Stimulated activated CD4-positive, alpha-beta T cell treated with anti-CD3 and anti-CD28 coated beads, Interleukin-15, amount 100 ng/mL, for 1 hour (primary cell): ENCODE measurements at places on chromosomes 4 and X.

- DNase-seq = no peak
Measured at GRCh38 chr4:69330345-69331047, 50.2 kb downstream of the UGT2B28 start.

- no peak for DNase-seq
Measured at GRCh38 chr4:157300701-157301100, 80.2 kb downstream of the GRIA2 start.

DNA sequence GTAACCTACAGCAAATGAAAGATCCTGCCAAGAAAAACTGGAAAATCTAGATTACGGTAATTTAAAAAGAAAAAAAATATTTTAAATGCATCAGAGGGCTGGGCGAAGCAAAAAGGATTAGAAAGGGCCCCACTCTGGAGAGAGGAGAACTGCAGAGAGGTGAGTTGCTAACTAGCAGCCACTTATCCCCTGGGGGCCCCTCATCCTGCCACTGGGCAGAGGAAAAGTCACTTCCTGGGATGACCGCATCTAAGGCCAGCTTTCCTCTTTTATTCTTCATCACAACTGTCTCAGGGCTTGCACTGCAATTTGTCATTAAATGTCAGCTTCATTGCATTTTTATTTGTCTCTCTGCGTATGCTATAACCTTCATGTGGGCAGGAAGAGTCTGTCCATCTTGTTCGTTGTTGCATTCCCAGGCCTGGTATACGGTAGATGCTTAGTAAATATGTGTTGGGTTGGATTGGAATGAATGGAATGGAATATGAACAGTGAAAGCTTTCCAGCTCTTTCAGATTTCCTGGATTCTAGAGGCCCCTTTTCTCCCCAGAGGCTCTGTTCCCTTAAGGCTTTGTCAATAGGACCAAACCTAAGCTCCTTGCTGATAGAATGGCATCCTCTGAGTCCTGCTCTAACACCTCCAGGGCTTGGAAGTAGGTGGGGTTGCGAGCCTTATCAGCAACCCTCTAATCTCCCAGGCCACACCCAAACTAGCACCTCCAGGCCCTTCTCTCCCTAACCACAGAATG is 58.9 kb downstream of the TLR10 start:
- DNase-seq = no peak

- DNase-seq = no peak
Measured at GRCh38 chrX:22520128-22520828, 247.6 kb downstream of the CBLL2 start.

DNA sequence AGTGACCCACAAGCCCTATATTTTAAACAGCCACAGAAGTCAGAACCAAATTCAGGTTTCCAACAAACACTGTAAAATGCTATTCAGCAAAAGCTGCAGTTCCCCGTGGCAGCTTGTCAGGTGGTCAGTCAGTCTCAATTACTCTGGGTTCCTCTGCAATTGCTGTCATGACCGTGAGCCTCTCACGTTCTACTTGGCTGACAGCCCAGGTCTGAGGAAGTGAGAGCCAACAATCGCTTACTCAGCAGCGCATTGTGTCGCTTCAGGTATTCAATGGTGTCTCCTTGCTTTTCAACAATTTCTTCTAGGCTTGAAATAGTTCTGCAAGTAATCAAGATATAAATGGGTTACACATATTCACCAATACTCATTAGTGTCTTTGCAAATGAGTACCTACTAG is 25.8 kb downstream of the TRIM75 start:
- no peak for DNase-seq

GRCh38 chrX:74922922-74923543 is 2.2 kb downstream of the NEXMIF start:
- DNase-seq = no peak

GRCh38 chrX:53288189-53288588 is 6.8 kb upstream of the IQSEC2 start:
- no peak for DNase-seq

GRCh38 chr4:33465565-33465964 is 2745.4 kb downstream of the PCDH7 start:
- DNase-seq = no peak

DNA sequence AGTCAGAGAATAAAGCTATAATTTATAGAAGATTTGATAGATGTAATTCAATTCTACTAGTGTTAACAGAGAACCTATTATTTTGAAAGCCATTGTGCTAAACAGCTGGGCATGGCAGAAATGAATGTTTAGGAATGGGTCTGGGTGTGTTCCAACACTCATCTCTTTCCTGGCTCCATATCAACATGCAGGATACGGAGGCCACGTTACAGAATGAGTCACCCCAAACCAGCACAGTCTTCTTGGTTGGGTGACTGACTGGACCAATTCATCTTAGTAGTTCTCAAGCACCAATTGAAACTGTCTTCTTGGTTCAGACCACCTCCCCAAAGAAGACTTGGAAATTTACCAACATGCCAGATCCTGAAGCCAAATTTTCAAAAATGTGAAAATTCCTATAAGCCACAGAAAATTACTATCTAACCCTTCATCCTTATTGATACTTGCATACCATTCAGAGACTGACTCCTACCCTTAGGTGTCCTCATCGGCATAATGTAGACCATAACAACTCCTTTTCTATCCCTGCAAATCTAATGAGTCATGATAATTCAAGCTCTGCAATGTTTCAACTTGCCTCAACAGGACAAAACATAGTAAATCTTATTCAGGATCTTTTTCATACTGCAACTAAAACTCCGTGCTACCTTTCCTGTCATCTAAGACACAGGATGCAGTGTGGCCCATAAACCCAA is 52.0 kb upstream of the ATOH1 start:
- no peak for DNase-seq

DNA sequence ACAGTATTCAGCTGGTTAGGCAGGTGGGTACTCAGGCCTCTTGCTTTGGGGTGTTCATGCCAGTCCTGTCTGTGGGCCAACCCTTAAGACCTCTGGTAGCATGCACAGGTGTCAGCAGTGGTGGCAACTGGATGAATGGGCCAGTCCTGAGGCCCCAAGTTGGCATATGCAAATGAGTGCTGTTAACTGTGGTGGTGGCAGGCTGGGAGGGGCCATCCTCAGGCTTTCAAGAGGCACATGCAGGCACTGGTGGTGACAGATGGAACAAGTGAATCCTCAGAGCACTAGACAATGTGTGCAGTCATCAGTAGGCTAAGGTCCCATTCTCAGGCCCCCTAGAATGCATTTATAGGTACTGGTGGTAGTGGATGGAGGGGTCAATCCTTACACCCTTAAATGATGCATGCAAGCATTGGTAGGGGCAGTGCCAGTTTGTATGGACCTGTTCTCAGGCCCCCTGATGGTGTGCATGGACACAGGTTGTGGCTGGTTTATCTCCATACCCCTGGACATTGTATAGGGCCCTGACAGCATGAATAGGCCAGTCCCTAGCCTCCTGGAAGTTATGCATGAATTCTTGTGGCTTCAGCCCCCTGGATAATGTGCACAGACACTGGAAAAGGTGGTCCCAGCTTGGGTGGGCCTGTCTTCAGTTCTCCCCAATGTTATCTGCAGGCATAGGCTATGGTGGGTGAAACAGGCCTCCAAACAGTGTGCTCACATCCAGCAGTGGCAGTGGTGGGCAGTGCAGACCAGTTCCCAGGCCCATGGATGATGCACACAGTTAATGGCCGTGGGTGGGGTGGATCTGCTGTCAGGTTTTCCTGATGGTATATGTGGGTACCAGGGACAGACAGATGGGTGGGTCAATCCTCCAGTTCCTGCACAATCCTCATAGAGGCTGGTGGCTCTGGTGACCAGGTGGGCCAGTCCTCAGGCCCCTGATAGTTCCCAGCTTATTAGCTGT is 24.7 kb downstream of the TECRL start:
- DNase-seq = no peak

DNA sequence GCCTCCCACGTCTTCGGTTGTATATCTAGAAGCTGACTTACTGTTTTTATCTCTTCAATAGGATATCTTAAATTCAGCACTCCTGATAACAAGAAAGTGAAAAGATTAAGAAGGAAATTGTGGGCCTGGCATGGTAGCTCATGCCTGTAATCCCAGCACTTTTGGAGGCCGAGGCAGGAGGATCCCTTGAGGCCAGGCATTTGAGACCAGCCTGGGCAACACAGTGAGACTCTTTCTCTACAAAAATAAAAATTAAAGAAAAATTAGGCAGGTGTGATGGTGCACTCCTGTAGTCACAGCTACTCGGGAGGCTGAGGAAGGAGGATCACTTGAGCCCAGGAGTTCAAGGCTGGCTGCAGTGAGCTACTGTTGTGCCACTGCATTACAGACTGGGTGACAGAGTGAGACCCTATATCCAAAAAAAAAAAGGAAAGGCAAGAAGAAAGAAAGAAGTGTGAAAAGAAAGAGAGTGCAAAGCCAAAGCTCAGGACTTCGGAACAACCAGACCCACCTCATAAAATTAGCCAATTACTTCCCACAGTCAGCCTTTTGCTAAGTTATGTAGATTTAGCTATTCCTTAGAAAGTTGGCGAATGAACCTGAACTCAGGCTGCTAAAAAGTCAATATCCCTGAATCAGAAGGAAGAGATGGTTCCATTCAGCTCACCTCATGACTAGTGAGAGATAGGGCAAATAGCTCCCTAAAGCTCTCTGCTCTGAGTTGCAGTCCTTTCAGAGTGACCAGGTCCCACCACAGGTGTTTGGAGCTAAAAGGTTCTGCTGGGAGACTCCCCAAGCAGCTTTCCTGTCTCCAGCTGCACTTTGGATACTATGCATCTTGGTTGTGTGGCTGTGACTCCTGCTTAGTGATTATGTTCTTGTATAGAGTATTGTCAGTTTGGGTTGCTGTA is 9.2 kb downstream of the FGG start:
- no peak for DNase-seq

- DNase-seq = no peak
Measured at GRCh38 chr4:168836490-168836889, 173.6 kb downstream of the CBR4 start.

- DNase-seq = no peak
Measured at GRCh38 chr4:2341261-2341841, 77.1 kb downstream of the ZFYVE28 start.

GRCh38 chr4:164700471-164700870 is 53.5 kb upstream of the SMIM31 start:
- DNase-seq = no peak

GRCh38 chr4:19562456-19562855 is 689.2 kb upstream of the SLIT2 start:
- DNase-seq = no peak

DNA sequence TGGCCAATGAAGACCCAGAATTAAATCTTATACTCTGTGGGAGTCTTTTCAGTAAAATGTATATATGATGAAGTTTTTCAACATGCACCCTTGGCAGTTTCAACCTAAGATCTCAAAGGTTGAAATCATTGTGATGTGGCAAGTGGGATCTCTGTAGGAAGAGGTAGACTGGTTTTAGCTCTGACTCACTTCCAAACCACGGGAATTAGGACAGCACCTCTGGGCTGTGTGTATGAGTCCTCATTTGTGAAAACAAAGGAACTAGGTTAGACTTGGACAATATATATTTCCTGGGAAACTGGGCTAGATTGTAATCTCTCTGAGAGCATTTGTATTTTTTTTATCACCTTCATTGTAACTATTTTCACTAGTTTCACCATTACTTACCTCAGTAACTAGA is 333.0 kb downstream of the ADGRL3 start:
- DNase-seq = no peak

DNA sequence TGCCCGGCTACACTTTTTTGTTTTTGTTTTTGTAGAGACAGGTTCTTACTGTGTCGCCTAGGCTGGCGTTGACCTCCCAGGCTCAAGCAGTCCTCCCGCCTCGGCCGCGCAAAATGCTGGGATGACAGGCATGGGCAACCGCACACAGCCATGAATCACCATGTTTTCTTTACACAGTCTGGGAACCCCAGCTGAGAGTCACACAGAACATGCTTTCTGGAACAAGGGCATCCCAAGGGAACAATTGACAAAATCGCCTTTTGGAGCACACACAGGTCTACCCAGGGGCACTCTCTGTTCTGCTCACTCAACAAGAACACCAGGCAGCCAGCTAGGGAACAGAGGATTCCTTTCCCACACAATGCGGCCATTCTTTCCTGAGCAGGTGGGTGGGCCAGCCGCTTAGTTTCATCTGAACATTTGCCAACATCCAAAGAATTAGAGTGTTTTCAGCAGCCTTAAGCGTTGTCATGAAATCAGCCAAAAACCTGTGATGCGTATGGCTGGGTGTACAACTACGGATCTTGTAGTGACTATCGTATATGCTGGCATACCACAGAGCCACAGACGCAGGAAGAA is 15.7 kb downstream of the PRKX start:
- DNase-seq = no peak

DNA sequence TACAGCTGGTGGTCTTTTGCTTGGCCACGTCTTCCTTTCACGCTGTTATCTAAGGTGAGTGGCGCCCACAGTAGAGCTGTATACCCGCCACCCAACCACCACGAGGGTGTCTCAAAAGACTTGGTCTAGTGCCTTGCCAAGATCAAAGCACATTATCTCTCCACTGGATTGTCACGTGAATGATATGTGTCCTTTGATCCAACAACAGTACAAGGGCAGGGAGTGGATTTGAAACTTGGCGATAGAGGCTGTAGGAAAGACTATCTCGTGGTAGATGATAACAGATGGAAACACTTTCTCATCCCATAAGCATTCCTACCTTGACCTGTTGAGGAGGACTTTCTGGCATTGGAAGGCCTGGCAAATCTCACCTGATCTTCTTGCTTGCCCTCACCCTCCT is 37.7 kb upstream of the BCLAF3 start:
- no peak for DNase-seq

GRCh38 chr4:48367016-48367415 is 25.7 kb downstream of the SLAIN2 start:
- no peak for DNase-seq

DNA sequence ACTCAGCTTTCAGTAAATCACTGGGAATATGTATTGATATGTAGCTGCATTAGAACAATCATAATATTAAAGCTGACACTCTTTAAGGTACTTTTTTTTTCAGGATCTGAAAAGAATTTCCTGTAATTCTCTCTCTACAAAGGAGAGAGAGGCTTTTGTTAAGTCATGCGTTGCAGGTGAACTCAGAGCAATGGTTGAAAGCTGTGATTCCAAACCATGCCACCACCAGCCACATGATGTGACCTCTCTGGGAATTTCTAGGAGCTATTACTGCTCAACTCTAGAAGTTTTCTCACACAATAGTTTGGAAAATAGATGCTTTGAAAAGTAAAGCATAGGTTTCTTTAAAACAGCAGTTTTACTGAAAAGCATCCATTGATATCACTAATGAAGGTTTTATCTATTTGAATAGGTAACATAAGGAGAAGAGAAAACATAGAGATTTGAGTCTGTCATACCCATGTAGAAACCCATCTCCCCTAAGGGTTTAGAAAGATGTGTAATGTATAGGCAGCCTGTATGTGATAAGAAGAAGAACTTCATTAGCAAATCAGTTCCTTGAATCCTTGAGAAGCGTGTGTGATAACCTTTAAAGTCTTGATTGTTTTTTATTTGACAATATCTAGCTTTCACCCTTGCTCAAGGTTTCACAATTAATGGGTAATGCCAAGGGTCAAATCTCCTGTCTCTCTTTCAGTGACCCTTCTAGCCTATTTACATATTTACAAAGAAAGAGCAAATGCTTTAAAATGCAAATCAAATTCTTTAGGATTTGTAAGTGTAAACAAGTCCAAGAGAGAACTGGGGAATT is 161.0 kb upstream of the ANKRD50 start:
- DNase-seq = no peak
